ENCODE measurements at places on chromosomes 1 and 21.

- DNase-seq, result no peak
Measured at GRCh38 chr21:45819478-45820170, 161.9 kb upstream of the COL6A1 start.

DNA sequence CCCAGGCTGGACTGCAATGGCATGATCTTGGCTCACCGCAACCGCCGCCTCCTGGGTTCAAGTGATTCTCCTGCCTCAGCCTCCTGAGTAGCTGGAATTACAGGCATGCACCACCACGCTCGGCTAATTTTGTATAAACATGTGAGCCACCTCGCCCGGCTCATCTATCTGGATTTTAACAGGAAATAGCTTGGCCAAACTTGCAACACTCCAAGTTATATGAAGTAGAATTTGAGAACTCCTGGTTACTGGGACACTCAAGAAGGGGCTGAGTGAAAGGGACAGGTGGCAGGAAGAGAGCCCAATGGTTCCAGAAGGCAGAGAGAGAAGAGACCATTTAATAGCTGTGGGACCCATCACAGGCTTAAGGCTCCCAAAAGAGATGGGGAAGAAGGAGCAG is 2.9 kb upstream of the GPX7 start:
- DNase-seq, result no peak

DNA sequence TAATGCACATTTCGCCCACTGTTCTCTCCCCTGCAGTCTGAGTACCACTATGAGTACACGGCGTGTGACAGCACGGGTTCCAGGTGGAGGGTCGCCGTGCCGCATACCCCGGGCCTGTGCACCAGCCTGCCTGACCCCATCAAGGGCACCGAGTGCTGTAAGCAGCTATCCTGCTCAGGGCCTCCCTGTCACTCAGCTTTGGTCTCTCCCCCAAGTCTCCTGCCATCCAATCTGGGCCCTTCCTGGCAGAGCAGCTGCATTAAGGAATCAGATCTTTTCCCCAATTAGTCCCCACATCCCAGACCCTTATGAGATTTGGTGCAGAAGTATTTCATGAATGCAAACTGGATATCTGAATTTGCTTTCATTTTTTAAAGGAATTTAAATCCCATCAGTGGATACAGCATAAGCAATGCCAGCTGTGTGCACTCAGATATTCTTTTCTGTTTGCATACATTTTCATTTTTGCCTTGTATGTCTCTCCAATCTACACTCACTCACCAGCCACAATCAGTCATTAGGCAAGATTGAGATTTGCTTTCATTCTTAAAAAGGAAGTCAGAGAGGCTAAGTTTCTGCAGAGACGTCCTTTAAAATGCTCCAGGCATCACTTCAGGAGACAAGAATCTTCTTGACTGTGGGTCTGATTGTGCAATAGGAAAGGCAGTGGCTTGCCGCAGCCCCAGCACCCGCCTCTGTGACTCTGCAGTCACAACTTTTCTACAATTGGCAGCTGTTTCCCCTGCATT is 48.1 kb downstream of the ELAPOR1 start:
- DNase-seq, result no peak

DNA sequence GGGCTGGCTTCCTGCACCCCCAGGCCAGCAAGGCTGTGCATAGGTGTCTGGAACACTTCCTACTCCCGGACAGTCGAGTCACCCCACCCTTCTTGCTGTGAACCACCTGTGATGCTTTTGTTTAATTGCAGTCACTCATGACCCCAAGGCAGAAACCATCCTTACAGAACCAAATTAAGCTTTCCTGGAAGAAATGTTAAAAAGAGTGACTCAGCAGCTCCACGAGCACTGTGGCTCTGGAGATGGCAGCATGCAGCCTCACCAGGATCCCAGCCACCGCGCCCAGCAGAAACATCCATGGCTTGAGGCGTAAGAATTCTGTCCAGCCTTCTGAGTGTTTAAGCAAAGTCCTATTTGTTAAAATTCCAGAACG is 28.8 kb downstream of the SNAP47 start:
- no peak for DNase-seq

DNA sequence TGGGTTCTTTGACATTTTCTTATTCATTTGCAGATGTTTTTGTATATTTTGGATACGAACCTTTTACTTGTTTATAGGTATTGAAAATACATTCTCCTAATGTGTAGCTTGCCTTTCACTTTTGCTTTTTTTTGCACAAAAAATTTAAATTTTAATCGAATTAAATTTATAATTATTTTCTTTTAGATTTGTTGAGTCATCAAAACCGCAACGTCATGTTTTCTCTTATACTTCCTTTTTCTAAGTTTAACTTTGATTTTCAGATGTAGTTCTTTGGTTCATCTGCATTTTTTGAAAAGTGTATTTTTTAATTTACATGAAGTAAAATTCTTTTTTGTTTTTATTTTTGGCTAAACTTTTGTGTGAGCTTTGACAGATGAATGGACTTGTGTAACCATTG is 243.7 kb upstream of the DPYD start:
- DNase-seq, result no peak

- DNase-seq, result no peak
Measured at GRCh38 chr1:173205146-173206051, 1.7 kb downstream of the TNFSF4 start.

DNA sequence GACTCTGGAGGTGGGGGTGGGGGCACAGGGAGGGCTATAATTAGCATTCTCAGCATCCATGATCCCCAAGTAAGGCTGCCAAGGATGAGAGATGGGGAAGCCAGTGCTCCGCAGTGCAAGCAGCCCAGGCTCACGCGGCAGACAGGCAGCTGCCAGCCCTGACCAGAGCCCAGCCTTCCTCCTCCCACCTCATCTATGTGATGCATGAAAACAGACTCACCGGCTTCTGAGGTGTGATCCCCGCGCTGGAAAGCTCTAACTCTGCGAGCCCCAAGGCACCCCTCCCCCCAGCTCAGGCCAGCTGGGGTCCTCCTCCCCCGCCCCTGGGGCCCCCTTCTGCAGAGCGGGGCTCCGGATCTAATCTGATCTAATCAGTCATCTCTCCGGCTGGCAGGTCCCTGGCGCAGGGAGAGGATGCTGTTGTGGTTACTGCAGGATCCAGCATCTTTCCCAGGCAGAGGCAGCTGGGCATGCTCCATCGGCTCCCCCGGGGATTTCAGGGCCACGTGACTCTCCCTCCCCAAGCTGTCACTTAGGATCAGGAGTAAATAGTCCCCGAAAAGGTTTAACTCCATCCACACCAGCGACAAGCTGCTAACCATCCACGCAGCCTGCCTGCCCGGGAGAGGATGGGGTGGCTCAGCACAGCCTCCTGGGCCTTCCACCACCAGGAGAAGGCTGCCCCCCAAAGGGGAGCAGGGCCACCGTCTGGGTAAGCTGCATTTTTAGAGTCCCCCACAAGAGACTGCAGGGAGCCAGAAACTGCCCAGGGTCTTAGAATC is at the start of gene PLEKHA6:
Gene PLEKHA6 (minus strand): TSS at position 456 of the 782 bp plus-strand sequence. CDS start 86,202 bp downstream, outside the sequence.
- peak; percentile 53 for DNase-seq

DNA sequence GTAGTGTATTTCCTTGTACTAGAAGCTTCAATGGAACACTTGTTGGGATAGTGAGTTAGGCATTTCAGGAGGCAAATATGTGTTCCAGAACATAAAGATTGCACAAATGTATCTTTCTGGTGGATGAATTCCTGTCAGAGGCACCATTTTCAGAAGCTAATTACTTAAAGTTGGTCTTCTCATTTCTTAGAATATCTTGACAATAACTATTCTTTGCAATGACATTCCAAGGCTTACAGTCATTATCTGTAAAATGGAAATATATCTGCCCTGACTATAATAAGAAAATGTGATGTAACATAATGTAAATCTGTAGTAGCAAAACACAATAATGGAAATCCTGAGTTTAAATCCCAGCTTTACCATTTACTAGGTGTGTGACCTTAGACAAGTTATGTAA is 2.7 kb downstream of the VCAM1 start:
- DNase-seq, result no peak

GRCh38 chr1:244381878-244382565 is 69.7 kb downstream of the ADSS2 start:
- DNase-seq, result no peak

- DNase-seq, result no peak
Measured at GRCh38 chr1:9279172-9279840, 13.4 kb upstream of the SPSB1 start.

Data from substantia nigra (tissue), 51 donors.